ENCODE measurements at places on chromosomes 16 and 17.

DNA sequence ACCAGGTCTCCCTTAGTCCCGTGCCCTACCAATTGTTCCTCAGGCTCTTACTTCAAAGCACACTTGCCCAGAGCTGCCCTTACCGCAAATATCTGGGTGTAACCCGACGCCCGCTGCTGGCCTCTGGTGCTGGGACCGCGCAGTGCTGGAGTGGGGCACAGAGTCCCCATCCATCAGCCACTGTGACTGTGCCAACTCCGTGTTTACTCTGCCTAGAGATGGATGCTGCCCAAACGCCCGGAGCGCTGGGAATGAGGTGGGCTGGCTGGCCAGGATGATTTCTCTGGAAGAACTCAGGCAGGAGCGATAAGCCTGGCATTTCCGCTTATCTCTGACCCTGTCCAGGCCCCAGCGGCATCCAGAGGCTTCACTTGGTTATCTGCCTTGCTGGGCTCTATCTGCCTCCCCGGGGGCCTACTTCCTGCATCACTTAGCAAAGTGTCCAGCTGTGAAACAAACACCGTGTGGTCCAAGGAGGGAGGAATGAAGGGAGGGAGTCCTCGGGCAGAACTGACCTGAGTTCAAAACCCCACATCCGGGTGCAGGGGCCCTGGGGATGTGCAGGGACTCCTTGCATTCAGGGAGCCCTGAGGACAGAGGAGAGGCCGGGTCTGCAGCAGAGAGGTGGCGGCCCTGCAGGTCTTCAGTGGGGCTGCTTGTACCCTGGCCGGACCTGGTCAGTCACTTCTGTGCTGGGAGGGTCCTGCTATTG is 9.4 kb upstream of the MYLK3 start:
- DNase-seq, result no peak

DNA sequence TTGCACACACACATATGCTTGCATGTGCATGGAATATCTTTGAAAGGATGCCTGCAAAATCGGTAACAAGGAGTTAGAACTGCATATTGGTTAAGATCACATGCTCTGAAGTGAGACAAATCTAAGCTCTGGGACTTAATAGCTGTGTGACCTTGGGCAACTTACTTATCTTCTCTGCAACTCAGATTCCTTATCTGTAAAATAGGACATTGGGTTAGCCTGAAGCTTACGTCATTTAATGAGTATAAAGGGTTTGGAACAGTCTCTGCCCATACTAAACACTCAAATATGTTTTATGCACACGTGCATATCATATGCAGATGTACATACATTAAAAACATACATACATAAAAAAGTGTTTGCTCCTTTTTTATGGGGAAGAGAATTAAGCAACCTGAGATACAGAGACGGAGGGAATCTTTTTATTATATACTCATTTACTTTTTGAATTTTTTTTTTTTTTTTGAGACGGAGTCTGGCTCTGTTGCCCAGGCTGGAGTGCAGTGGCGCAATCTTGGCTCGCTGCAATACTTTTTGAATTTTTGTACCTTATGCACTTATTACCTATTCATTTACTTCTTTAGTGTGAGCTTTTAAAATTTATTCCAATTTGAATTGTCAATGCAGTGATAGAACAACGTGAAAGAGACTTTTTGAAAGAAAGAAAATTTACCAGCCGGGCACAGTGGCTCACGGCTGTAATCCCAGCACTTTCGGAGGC is 206.2 kb downstream of the CCDC182 start:
- DNase-seq, result no peak

DNA sequence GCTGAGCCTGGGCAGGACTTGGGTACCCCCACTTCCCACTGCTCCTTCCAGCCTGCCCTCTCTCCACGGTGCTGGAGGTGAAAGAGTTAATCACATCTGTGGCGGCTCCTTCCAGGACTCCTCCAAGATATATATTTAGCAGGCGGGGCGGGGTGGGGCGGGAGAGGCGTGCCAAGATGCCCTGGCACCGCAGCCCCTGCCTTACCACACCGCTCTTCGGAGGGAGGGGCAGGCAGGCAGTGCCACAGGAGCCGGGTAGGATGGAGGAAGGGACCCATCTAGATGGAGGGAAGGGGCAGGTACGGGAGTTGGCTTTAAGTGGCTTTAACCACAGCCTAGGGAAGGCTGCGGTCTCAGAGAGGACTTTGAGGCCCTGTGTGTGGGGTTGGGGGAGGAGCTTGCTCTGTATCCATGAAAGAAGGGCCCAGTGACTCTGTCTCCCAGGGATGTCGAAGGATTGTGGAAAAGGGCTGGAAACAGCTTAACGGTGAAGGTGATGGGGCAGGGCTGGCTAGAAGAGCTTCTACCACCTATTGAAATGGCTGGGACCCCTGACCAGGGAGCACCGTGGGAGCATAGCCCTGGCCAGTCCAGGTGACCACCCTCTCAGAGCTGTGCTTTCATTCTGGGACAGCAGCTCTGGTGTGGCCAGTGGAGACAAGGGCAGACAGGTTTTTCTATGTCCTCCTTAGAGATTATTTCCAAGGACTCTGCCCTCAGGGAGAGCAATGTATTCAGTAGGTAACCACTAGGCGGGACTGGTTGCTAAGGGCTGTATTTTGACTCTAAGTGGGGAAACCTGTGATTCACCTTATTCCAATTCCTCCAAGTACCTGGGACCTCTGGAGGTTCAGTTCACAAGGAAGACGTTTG is 13.0 kb downstream of the GPR142 start:
- no peak for DNase-seq

DNA sequence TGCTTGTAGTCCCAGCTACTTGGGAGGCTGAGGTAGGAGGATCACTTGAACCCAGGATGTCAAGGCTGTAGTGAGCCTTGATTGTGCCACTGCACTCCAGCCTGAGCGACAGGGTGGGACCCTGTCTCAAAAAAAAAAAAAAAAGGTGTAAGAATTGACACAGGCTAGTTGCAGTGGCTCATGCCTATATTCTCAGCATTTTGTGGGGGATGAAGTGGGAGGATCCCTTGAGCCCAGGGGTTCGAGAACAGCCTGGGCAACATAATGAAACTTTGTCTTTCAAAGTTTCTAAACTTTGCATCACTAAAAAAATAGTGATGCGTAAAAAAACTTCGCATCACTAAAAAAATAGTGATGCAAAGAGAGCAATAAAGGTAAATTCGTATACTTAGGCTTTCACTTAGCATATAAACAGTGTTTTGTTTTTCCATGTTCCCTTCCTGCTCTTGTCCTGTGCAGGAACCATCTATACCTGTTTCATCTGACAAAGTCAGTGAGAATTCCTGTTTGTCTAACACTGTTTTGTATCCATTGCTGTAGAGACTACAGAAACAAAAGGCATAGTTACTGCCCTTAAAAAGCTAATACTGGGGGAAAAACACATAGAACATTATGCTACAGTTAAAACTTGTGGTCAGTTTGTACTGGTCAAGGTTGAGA is 32.1 kb downstream of the CTCF start:
- DNase-seq, result no peak

- DNase-seq, result no peak
These were observed 2.0 kb downstream of the P2RX1 start for GRCh38 chr17:3914312-3914670.

GRCh38 chr17:7070712-7071111 is 9.3 kb downstream of the CLEC10A start:
- DNase-seq, result no peak

- no peak for DNase-seq
These were observed 18.4 kb downstream of the NPIPA1 start for GRCh38 chr16:14955546-14956231.

- DNase-seq, result no peak
These were observed 10.9 kb upstream of the HS3ST6 start for GRCh38 chr16:1929105-1929504.

DNA sequence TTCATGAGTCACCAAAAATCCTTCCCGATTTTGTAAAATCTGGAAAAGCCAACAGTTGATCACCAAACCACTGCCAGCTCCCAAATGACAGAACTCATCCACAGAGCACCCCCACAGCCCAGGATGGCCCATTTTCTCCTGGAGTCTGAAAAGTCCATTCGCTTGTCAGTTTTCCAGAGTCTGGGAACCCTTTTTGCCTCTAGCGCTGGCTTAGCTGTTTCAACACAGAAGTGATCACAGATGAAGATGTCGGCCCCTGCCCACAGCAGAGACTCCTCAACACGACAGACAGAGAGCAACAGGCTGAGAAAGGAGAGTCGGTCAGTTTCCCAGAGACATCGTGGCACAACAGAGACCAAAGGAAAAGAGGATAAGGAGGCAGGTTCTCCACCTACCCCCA is 66.4 kb downstream of the NXN start:
- no peak for DNase-seq

- no peak for DNase-seq
These were observed 6.0 kb downstream of the HSDL1 start for GRCh38 chr16:84138824-84139627.

DNA sequence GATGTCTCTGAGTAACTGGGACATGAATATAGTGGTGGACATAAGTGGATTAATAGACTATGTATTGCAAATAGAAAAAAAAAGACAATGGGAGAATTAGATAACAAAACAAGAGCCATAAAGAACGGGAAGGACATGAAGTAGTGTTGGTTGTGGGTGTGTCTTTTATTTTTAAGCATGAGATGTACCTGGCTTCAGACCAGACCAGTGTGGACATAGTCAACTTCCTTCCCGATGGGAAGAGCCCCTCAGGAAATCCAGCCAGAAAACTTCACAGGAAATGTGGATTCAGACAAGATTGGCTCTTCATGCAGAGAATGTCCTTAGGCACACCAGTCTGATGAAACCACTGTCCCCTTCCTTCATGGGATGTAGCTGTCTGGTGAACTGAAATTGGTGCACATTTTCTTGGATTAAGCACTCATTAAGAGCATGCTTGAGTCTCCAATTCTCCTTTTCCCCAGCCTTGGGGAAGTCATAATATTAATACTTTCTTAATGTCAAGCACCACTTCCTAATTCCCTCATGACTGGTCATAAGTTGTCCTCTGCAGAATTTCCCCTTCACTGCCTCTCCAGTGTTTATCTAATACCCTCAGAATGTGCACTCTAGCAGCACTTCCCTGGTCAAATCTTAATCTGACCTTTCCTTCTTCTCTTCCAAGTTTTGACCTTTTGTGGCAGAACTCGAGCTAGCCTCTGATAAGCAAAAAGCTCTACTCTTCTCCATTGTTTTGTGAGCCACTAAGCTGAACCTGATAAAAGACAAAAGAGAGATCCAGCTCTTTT is 350.6 kb upstream of the MAF start:
- DNase-seq, result no peak

GRCh38 chr16:52171481-52171880 is 375.5 kb downstream of the TOX3 start:
- DNase-seq, result no peak

- no peak for DNase-seq
These were observed 141.6 kb downstream of the PRKCA start for GRCh38 chr17:66444031-66444430.

DNA sequence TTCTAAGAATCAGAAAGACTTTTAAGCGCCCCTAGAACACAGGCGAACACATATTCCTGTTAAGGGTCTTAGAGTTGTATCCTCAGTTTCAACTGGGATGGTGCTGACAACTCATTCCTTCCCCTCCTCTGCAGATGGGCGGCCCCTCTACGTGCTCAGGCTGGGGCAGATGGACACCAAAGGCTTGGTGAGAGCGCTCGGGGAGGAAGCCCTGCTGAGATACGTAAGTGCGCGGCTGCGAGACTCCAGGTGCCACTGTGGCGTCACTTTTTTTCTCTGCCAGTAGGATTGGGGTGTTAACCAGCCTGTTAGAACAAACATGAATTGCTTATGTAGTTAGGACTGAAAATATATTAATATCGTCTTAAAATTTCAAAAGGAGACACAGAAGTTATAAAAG is 62.7 kb downstream of the SEC14L1 start:
- DNase-seq, result no peak

GRCh38 chr17:491086-492021 is 138.7 kb upstream of the RPH3AL start:
- peak; percentile 8 for DNase-seq

GRCh38 chr16:30473231-30474073 is 910 bp downstream of the ITGAL start:
- DNase-seq, result peak; percentile 41

DNA sequence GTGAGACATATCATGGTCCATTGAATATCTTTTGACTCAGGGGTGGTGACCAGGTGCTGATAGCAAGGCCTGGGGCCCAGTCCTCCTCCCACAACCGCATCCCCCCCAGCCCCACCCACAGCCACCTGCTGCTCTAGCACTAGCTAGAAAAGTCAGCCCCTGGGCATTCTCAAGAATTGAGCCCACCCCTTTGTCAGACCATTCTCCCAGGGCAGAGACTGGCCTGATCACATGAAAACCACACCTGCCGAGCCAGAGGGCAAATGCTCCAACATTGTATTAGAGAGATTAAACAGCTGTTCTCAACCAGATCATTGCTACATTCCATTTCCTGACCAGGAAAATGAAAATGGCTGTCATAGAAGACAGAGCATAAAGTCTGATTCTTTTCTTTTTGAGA is 62.4 kb downstream of the RAB11FIP4 start:
- no peak for DNase-seq

DNA sequence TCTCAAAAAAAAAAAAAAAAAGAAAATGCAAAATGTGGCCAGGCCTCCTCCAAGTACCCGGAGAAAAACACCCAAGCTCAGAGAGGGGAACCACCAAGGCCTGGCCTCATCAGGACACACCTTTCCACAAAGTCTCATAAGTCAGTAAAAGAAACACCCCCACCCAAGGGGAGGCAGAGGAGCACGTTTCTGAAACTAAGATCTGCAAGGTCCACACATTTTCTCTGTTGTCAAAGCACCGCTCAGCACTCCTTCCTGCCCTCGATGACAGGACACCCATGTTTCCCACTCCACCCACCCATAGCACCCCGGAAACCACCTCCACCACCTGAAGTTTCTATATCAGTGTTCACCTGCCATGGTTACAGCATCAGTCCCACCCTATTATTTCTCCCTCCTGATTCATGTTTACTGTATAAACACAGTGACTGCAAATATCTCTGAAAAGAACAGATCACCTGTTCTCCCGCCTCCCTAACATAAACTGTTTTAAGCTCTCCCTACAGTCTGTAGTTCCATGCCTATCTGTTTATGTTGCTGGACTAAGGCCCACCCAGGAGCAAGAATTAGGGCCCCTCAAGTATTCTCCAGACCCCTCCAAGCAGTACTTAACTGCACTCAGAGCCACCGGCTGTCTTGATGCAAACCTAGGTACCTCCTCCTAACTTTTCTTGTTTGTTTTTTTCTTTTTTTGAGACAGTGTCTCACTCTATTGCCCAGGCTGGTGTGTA is 2.0 kb downstream of the CORO7 start:
- DNase-seq, result peak; percentile 75

GRCh38 chr17:39576187-39576586 is 31.5 kb downstream of the NEUROD2 start:
- DNase-seq, result no peak

DNA sequence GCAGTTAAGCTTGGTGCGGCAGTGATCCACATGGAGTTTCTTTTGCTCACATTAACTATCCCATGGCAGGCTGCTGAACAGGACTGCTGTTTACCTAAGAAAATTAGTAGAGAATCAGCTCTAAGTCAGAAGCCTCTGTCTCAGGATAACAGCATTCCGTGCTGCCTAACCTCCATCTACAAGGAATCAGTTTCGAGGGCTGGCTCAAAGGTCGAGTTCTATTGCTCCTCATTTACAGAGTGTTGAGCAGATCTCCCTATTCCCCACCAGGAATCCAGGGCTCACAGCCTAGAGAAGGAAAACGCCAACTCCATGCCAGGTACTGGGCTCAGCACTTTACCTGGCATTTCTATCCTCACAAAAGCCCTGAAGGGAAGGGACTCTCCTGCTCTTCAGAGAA is 9.9 kb downstream of the GINS2 start:
- DNase-seq, result no peak
